ENCODE measurements at places on chromosomes 2 and 18.

- H3K27me3 ChIP-seq: no peaks in the 10 kb centered on the region
- DNase-seq: no peak
- H3K4me1 ChIP-seq: peaks cover 44% of the 10 kb centered on the region
- peaks cover 17% of the 10 kb centered on the region for H3K36me3 ChIP-seq
- peak overlapping the region; percentile 19 for H3K4me3 ChIP-seq
- peak overlapping the region; percentile 91 for H3K27ac ChIP-seq
Measured at GRCh38 chr18:9120796-9121195, 15.8 kb upstream of the ANKRD12 start.

- H3K4me1 ChIP-seq: peaks cover 6% of the 10 kb centered on the region
- no peaks in the 10 kb centered on the region for H3K27me3 ChIP-seq
- no peaks in the 10 kb centered on the region for H3K36me3 ChIP-seq
- H3K27ac ChIP-seq: peak overlapping the region; percentile 67
- DNase-seq: no peak
Measured at GRCh38 chr18:9615280-9615797, 980 bp upstream of the PPP4R1 start.

GRCh38 chr2:122737429-122738077 lies 982.1 kb downstream of the TSN start:
- H3K4me3 ChIP-seq: no peak overlapping the region
- no peaks in the 10 kb centered on the region for H3K36me3 ChIP-seq
- H3K27ac ChIP-seq: no peak overlapping the region
- no peaks in the 10 kb centered on the region for H3K27me3 ChIP-seq
- H3K4me1 ChIP-seq: no peaks in the 10 kb centered on the region

DNA sequence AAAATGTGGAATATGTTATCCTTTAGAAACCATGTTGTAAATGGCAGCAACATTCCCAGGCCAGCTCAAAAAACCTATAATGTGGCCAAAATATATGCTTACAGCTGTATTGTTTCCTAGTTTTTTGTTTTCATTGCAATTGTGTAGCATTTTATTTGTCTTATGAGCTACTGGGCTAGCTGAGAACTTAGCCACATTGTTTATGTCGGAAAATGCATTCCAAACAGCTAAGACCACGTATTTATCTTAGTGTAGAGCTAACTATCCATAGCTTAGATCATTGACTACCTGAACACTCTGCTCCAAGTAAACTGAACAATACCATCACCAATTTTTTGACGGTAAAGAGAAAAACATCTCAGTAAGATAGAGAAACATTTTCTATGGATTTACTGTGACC lies 38.4 kb downstream of the METAP1D start:
- no peak for DNase-seq
- no peaks in the 10 kb centered on the region for H3K4me1 ChIP-seq
- no peak overlapping the region for H3K4me3 ChIP-seq
- no peaks in the 10 kb centered on the region for H3K27me3 ChIP-seq

GRCh38 chr18:77572537-77572936 lies 322.9 kb downstream of the GALR1 start:
- H3K4me3 ChIP-seq: no peak overlapping the region
- no peak overlapping the region for H3K27ac ChIP-seq
- DNase-seq: no peak

DNA sequence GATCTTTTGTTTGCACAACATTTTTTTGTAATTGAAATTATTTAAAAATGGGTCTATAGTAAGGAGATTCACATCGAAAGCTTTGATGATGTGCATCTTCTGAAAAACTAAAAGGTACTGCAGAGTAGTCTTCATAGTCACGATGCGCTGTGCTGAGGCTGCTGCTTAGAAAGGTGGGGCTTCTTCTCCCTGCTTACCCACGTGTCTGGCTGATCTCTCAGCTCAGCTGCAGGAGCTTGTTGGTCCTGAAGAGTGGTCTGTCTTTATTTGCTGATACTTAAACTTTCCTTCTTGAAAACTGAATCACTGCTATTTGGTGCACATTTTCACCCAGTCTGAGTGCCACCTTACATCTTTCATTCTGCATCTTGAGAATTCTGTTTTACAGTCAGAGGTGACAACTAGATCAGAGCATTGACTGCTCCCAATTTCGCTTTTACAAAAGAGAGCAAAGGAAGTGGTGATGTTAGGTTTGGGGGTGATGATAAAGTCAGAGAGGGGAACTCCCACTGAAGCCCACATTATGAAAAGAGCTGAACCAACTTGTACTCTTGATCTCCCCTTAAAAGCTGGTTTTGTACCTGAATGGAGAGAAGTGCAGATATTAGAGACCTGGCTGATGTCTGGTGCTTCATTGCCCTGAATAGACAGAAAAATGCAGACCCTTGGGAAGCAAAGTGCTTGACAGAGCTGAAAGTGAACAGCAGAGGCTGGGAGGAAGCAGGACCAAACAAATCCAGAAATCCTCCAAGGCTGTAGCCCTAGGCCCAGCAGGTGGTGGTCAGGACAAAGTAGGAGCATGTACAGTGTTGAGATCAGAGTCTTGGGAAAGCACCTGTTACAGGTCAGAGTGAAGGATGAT lies 984.5 kb downstream of the TSN start:
- H3K4me1 ChIP-seq: no peaks in the 10 kb centered on the region
- no peak overlapping the region for H3K27ac ChIP-seq
- no peaks in the 10 kb centered on the region for H3K36me3 ChIP-seq
- no peaks in the 10 kb centered on the region for H3K27me3 ChIP-seq
- H3K4me3 ChIP-seq: no peak overlapping the region
- no peak for DNase-seq

GRCh38 chr2:239465017-239466001 lies 64.5 kb upstream of the HDAC4 start:
- H3K27me3 ChIP-seq: no peaks in the 10 kb centered on the region
- no peak for DNase-seq

DNA sequence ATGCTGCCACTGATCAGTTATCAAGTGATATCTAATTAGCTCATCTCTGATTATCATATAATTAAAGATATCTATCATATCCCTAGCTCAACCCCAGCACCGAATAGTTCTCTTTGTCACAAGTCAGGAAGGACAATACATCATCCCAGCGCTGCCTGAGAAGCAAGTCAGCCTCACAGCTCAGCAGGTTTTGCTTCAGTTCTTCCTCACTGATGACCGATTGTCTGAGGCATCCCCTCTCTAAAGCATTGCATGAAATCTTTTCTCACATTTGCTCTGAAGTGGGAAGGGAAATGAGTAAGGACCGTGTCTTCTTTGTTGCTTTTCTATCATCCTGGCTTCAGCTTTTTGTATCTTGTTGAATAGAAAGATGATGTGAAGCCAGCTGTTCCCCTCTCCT lies 247.9 kb downstream of the CMPK2 start:
- no peaks in the 10 kb centered on the region for H3K4me1 ChIP-seq
- H3K27me3 ChIP-seq: no peaks in the 10 kb centered on the region
- no peak for DNase-seq

Measured in effector memory CD4-positive, alpha-beta T cell (primary cell).